ENCODE measurements at places on chromosomes 6 and 20.

DNA sequence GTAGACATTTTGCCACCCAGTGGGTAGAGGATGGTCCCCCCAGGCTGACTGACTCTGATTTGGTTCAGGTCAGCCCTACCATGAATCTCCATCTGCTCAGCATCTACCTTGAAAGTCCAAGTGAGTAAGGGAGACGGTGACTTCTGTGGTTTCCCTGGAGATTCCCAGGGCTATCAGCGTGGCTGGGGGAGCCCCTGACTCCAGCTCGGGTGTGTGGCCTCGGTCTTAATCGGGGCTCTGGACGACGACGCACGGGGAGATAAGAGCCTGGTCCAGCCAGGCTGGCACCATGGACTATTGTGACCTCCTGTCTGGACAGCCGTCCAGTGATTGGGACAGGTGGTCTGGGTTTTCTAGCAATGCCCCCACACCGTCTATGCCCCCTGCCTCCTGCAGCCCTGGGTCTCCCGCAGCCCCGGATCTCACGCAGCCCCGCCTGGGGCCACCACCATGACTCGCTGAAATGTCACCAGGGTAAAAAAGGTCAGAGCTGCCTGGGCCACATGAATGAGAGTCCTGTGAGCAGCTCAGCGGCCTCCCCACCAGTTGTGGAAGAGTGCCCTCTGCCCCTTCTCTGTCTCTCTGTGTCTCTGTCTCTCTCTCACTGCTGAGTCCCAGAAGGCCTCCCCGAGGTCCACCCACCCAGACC is 47.1 kb upstream of the GATA5 start:
- DNase-seq = no peak

DNA sequence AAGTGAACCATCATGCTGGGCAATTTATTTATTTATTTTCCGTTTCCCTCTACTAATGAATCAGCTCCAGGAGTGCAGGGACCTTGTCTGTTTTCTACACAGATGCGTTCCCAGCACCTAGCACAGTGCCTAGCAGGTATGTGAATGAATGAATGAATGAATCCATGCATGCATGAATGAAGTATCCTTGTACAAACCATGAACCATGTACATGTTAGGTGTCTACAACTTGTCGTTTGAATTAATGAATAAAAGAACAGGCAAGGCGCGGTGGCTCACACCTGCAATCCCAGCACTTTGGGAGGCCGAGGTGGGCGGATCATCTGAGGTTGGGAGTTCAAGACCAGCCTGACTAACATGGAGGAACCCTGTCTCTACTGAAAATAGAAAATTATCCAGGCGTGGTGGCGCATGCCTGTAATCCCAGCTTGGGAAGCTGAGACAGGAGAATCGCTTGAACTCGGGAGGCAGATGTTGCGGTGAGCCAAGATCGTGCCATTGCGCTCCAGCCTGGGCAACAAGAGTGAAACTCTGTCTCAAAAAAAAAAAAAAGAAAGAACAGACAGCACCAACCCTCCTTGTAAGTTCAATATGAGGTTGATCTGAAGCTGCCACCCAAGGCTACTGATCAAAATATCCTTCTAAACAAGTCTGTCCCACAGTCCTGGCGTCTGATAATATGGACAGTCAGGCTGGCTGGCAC is 27.3 kb upstream of the SLC9A8 start:
- no peak for DNase-seq

DNA sequence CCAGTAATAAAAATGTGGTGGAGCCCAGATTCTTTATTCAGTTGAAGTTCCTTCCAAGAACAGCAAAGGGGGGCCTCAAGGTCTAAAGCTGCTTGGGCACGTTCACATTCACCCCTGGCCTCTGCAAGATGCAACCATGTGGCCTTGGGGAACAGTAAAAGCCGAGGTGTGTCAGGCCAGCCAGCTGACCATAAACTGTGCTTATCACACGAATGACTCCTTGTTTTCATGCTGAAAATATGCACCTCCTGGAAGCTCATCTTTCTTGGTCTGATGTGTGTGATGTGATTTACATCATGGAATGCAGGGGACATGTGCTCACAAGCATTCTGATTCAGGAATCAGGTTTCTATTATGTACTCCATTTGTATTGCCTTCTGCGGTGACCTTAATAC is 211.6 kb upstream of the MARCKS start:
- DNase-seq = no peak

GRCh38 chr20:3712279-3712873 is at the start of gene SIGLEC1:
Gene SIGLEC1 (minus strand): TSS chr20:3712600. CDS start chr20:3707128, 5,472 bp downstream.
- DNase-seq = no peak

GRCh38 chr20:48846516-48847492 is 19.0 kb upstream of the PREX1 start:
- DNase-seq = no peak

GRCh38 chr20:59374261-59374660 is 73.8 kb downstream of the EDN3 start:
- no peak for DNase-seq

DNA sequence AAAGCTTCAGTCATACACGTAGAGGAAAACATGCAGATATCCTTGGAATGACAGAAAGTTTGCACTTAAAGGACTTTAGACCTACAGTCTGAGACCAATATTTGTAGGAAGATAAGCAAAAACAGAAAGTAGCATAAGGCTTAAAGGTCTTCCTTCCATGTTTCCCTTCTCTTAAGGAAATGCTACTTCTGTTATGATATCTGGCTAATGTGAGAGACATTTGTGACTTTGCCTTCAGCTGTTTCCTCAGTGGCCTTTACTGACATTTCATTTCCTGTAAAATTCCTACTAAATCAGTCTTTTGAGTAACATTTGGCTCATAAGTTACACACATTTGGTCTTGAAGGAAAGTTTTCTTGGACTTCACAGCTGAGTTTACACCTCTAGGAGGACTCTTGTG is 713.4 kb downstream of the TBC1D32 start:
- DNase-seq = no peak

GRCh38 chr6:89308525-89309395 is 6.3 kb downstream of the GABRR2 start:
- no peak for DNase-seq

DNA sequence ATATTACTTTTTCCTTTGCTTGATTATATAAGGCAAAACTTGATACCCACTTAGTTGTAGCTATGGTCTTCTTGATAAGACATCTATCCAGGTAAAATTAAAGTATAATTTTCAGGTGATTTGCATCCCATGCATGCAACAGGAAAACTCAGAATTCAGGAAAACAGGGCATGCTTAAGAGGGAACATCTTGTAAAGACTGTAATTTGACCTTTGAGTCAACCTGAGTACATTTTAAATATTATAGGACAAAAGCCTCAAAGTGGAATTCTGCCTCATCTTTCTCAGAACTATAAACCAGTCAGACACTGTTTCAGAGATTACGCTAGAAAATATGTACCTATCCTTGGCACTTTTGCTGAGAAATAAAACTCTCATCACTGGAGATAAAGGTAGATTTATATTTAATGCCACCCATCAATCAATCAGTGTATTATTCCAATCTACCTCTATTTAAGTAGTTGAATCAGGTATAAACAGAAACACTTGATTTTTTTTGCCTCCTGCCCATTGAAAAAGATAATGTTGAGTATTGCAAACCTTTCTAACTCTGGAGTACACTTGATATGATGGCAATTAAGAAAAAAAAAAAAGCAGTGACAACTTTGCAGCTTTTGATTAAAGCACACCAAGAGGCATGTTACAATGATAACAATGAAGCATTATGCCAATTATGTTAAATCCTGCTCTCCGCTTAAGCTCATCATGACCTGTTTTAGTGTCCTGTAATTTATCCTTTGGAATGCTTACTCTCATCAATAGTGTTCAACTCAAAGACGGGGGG is 2.8 kb downstream of the CITED2 start:
- DNase-seq = no peak

GRCh38 chr6:31952140-31952805 is 6.4 kb downstream of the CFB start:
- DNase-seq = no peak

GRCh38 chr6:151992091-151992490 is 184.6 kb downstream of the ESR1 start:
- DNase-seq = no peak

DNA sequence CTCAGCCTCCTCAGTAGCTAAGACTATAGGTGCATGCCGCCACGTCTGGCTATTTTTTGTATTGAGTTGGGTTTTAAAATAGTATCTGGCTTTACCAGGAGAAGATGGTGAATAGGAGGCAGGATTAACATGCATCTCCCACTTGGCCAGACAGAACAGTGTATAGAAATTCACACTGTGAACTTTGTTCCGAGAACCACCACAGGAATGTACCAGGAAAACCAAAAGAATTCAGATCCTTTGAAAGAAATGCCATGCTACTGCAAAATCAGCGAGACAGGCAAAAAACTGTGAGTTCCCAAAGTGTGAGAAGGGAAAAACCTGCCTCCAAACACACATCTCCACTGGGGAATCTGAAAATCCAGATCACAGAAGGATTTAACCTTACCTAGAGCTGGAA is 327.6 kb downstream of the NKAIN2 start:
- no peak for DNase-seq

- DNase-seq = no peak
These were observed 21.1 kb upstream of the ROS1 start for GRCh38 chr6:117446861-117447260.

GRCh38 chr6:39649996-39650395 is 75.2 kb downstream of the KIF6 start:
- DNase-seq = no peak

GRCh38 chr6:154304191-154304590 is 52.4 kb downstream of the IPCEF1 start:
- DNase-seq = no peak

DNA sequence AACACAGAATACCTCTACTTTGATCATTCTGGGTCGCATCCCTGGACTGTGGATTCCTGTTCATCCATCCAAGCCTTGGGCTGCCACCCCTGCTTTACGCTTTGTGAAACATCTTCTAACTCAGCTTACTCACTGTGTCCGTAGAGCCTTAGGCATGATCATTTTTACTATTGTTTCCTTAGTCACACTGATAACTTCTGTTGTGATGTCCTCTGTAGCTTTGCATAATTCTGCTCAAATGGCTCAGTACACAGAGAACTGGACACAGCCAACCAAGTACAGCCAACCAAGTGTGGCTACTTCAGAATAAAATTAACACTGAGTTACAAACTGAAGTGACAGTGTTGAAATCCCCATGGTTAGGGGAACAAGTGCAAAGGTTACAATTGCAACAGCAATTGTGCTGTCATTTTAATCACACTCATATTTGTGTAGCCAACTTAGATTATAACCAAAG is 8.6 kb upstream of the FKBP1A start:
- DNase-seq = no peak

- DNase-seq = no peak
These were observed 29.0 kb upstream of the TMEM244 start for GRCh38 chr6:129890164-129890563.

- DNase-seq = no peak
These were observed 164.2 kb upstream of the TNFAIP3 start for GRCh38 chr6:137702791-137703424.

GRCh38 chr6:109944448-109944847 is 33.7 kb upstream of the GPR6 start:
- DNase-seq = no peak

- peak; percentile 16 for DNase-seq
These were observed 1.1 kb upstream of the AFDN start for GRCh38 chr6:167825332-167826229.

DNA sequence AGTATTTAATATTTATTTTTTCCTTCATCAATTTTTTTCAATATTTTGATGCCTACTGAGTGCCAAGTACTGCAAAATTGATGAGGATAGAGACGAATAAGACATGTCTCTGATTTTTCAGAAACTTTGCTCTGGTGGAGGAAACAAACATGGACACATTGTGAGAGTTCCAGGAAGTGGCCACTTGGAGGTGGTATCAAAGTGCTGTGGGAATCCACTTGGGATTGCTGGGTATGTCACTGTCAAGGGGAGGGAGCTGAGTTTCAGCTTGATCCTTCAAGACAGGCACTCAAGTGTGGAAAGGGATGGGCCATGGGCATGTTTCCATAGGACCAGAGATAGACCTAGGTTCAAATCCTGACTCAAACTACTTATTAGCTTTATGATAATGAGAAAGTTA is 24.5 kb upstream of the ABCC10 start:
- no peak for DNase-seq

GRCh38 chr6:144681334-144681733 is 396.2 kb downstream of the UTRN start:
- no peak for DNase-seq

GRCh38 chr20:16007962-16008361 is 565.3 kb downstream of the KIF16B start:
- no peak for DNase-seq

DNA sequence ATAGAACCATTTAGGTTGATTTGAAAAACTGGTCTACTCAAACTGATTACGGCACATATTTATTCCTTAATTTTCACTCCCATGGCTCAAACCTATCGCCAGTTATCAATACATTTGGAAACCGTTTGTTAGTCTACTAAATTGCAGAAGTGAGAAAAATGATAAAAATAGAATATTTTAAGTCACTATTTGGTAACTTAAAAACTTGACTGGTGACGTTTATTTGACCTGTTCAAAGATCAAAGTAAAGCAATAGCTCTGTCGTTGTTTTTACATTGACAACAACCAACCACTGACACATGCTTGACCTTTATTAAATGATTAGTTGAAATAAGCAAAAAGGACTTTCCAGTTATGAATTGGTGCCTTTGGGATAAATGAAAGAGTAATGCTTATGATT is 402.9 kb upstream of the MAP3K7 start:
- DNase-seq = no peak

DNA sequence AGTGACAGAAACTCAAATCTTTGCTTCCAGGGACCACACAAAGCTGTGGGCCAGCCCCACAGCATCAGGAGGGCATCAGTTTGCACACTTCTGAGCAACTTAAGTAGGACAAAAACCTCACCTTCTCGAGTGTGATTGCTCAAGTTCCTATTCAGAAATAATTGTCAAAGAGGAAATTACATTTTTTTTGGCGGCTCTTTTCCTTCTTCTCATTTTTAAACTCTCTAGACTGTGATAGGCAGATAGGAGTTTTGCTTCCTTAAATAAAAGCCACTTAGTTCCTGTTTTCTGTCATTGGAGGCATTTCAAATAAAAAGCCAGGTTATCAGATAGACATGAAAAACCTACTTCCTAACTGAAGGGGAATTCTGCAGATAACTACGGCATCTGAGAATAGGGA is 11.2 kb upstream of the TAGAP start:
- DNase-seq = no peak

DNA sequence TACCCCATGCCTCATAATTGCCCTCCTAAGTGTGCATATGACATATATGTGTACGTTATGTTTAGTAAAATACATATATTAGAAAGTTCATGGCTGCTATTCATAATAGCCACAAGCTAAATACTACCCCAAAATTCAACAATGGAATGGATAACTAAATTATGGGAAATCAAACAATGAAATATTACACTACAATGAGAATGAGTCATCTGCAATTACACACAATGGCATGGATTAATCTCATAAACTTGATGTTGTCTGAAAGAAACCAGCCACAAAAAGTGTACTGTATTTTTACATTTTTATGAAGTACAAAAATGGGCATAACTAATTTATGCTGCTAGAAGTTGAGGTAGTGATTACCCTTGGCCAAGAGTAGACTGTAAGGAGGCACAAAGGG is 477.0 kb downstream of the HAO1 start:
- no peak for DNase-seq
